ENCODE measurements at places on chromosomes 13 and 19.

- DNase-seq: no peak
Measured at GRCh38 chr19:33686262-33686661, 64.5 kb downstream of the CHST8 start.

DNA sequence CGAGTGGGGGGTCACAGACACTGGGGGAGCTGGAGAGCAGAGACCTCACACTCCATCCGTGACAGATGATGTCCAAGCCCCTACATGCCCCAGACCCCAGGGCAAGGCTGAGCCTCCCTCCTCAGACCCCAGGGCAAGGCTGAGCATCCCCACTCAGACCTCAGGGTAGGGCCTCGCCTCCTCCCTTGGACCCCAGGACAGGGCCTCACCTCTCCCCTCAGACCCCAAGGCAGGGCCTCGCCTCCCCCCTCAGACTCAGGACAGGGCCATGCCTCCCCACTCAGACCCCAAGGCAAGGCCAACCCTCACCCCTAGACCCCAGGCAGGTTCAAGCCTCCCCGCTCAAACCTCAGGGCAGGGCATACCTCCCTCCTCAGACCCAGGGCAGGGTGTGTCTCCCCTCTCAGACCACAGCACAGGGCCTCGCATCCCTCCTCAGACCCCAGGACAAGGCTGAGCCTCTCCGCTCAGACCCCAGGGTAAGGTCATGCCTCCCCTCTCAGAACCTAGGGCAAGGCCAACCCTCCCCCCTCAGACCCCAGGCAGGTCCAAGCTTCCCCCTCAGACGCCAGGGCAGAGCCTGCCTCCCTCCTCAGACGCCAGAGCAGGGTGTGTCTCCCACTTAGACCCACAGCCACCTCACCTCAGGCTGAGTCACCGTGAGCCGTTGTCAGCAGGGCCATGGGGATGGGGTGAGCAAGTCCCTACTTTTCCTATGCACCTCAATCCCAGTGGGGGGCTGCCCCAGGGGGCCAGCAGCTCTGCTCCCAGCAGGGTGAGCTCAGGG lies 1.7 kb upstream of the S1PR4 start:
- DNase-seq: no peak

- DNase-seq: peak; percentile 89
Measured at GRCh38 chr19:40464059-40465024, 1.2 kb downstream of the BLVRB start.

DNA sequence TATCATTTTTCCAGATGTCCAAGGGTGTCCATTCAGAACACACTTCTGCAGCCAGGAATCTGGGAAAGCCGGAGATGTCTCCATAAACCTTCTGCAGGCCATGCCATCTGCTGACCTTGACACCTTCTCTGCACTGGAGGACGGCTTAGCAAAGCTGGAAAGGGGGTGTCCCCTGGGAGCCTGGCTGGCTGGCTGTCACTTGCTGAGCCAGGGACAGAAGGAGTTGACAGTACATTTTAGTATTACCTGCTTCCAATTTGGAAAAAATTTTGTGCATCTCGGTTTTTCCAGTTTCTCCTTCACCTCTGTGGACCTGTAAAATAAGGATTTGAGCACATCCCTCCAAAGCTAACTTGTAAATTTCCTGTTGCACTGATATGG lies 8.1 kb upstream of the CHST8 start:
- DNase-seq: no peak

- DNase-seq: peak; percentile 64
Measured at GRCh38 chr19:22427547-22427946, 5.4 kb upstream of the ZNF98 start.

DNA sequence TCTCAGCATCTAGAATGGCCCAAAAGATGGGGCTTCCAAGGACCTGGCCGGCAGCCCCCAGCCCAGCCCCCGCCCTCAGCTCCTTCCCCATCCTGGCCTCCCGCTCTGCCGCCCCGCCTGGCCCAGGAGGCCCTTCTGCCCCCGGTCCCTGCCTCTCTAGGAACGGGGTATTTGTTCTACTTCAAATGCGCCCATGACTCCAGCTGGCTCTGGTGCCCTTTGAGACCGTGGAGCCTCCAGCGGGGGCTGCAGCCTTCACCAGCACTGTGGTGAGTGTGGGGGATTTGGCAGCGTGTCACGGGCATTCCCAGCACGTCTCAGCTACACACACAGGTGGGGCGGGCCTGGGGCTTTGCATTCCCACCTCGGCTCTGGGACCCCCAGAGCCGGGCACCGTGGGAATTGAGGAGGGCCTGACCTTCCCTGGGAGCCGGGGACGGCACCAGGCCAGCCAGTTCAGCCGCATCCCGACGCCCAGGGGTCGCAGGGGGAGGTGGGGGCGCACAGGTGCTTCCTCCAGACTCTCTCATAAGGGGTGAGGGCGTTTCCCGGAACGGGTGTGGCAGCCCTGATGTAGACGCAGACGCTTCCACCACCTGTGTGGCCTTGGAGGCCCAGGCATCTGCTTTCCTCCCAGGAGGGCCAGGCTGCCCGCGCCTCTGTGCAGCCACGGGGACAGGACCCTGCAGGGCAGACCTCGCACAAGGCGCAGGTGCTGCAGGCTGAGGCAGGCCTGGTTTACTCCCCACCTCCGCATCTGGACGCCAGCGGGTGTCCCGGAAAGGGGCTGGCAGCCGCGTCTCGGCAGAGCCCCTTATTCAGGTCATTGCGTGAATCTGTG lies 947 bp downstream of the ATP4B start:
- DNase-seq: no peak

DNA sequence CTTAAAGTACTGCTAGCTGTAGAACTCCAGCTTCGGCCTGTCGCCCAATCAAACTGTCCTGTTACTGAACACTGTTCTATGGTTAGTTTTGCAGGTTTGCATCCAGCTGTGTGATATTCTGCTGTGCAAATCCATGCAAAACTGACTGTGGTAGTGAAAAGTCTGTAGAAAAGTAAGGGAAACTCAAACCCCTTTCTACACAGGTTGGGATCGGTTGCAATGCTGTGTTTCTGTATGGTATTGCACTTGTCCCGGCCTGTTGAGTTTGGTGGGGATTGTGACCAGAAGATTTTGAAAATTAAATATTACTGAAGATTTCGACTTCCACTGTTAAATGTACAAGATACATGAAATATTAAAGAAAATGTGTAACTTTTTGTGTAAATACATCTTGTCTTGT lies 3.6 kb downstream of the MIR17HG start:
- DNase-seq: no peak

GRCh38 chr13:105634059-105634458 lies 901.4 kb downstream of the EFNB2 start:
- DNase-seq: no peak

GRCh38 chr19:5913739-5914357 lies at the start of gene CAPS:
TSS of gene CAPS (plus strand) at chr19:5914254. CDS start at chr19:5914407, 153 bp downstream.
- DNase-seq: peak; percentile 71

DNA sequence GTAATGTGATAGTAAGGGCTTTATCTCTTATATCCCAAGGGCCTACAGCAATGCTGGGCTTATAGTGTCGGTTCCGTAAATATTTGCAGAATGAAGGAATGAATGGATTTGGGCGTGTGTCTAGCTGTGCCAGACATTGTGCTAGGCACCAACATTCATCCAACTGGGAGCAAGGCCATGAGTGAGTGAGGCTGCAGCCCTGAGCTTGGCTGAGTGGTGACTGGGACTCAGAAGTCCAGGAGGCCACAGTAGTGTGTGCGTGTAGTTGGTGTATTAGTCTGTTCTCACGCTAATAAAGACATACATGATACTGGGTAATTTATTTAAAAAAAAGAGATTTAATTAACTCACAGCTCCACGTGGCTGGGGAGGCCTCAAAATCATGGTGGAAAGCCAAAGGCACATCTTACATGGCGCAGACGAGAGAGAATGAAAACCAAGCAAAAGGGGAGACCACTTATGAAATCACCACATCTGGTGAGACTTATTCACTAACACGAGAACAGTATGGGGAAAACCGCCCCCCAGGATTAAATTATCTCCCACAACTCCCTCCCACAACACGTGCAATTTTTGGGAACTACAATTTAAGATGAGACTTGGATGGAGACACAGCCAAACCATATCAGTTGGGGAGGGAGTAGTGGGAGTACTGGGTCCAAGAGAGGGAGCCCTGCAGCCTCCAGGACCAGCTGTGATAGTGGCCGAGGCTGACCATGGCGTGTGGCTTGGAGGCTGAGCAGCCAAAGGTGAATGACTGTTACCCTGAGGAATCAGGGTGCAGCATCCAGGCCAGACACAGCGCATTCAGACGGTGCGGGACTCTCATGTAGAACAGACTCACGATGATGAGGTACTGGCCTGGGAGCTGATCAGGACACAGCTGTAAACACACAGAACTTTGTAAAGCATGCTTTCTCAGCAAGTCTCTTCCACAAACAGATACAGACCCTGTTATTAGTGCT lies 104.6 kb downstream of the TEX26 start:
- no peak for DNase-seq

DNA sequence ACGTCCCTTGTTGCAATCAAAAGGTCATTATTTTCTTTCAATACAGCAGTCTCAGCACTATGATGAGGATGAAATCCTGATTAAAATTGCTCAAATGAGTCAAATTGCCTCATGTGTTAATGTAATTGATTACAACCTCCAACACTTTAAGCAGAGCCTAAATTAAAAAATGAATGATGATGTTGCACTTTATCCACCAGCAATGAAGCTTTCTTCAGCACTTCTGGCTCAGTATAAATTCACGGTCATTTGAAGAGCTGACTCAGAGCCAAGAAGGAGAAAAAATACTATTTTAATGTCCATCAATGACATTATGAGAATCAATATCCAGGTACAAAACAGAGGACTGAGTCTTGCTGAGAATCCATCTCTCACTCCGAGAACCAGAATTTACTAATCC lies 792.6 kb upstream of the ATXN8OS start:
- no peak for DNase-seq

DNA sequence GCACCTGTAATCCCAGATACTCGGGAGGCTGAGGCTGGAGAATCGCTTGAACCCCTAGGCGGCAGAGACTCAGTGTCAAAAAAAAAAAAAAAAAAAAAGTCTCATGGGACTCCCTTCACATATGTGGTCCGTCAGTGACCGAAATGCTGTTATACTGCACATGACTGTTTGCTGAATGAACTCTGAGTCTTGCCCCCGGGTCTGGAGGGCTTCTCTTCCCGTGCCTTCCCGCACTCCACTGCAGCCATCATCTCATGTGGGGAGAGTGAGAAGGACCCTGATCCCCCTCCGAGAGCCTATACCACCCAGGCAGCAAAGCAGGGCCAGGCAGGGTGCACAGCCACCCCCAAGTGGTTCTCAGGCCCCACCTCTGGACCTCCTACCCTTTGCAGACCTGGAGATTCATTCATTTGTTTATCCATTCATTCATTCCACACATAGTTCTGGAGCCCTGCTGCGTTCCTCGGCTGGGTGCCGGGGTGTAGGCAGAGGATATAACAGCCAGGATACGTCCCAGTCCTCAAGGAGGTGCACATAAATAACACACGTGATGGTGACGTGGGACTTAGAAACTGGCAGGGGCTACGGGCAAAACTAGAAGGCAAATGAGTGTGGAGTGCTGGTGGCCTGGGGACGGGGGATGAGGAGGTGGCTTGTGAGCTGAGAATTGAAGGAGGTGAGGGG lies 14.2 kb downstream of the NDUFA11 start:
- DNase-seq: no peak

DNA sequence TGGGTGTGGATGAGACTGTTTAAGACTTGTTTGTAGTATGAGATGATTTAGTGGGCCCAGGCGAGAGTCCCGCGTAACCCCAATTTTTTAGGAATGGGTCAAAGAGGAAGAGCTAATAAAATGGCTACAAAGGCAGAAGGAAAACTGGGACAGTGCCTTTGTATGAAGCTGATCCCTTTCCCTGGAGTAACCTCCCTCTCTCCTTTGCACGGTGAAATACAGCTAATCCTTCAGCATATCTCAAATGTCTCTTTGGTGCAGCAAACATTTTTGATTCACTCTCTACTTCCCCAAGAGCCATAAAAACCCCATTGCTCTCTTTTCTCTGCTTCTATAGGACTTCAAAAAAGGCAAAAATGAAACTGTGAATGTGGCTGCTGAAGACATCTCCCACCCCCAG lies 473.8 kb downstream of the KLF5 start:
- DNase-seq: no peak

DNA sequence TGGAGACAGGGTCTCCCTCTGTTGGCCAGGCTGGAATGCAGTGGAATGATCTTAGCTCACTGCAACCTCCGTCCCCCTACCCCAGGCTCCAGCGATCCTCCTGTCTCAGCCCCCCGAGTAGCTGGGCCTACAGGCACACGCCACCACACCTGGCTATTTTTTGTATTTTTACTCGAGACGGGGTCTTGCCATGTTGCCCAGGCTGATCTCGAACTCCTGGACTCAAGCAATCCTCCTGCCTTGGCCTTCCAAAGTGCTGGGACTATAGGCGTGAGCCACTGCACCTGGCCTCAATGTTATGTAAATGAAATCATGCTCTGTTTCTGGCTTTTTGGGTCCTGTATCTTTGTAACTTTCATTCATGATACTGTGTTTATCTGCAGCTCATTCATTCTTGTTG lies 8.1 kb upstream of the ZNF579 start:
- DNase-seq: no peak

- no peak for DNase-seq
Measured at GRCh38 chr19:7554990-7555864, 19.7 kb downstream of the PNPLA6 start.

- no peak for DNase-seq
Measured at GRCh38 chr19:13926715-13927114, 11.5 kb downstream of the PODNL1 start.

GRCh38 chr13:59210543-59210942 lies 953.2 kb downstream of the DIAPH3 start:
- DNase-seq: no peak

DNA sequence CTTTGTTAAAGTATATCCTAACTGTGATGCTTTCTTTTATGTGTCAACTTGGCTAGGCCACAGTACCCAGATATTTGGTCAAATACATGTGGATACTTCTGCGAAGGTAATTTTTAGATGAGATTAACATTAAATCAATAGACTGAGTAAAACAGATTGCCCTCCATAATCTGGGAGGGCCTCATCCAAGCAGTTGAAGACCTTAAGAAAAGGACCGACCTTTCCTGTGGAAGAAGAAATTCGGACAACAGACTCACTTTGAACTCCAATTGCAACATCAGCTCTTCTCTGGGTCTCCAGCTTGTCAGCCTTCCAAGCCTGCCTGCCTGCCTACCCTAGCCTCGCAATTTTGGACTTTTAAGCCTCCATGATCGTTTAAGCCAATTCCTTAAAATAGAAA lies 57.9 kb upstream of the DOCK9 start:
- DNase-seq: no peak

GRCh38 chr13:93561576-93562225 lies 335.1 kb downstream of the GPC6 start:
- no peak for DNase-seq

- no peak for DNase-seq
Measured at GRCh38 chr13:101942535-101943157, 459.2 kb downstream of the FGF14 start.
